ENCODE measurements at places on chromosomes 2 and 18. TPM values are rescaled to one million over a fixed set of nuclear protein-coding genes. Genes with fewer than 3 reads are reported as not detected.

Gene SIX3
- total RNA-seq, result 2.9 TPM

Gene IL36A
- total RNA-seq, result not detected

Gene CNDP1
- total RNA-seq, result not detected

Gene ANTXR1
- 137 TPM for total RNA-seq

Gene CHST9
- total RNA-seq, result not detected

Gene TLX2
- 0.31 TPM for total RNA-seq

Gene PLEKHB2
- 76.0 TPM for total RNA-seq

Gene HOXD13
- 0.15 TPM for total RNA-seq

Gene PCARE
- not detected for total RNA-seq

Gene C1QL2
- 0.48 TPM for total RNA-seq

Gene LCT
- total RNA-seq, result 0.05 TPM

All from A549 treated with Hydrocortisone at 1 μM for 4 hours (cell line).